ENCODE measurements at places on chromosomes 1 and 21. TPM values are rescaled to one million over a fixed set of nuclear protein-coding genes. Genes with fewer than 3 reads are reported as not detected.

The ADGRL4 gene
- 19.6 TPM for total RNA-seq

The SZRD1 gene
- total RNA-seq, result 152 TPM

The ETV3L gene
- total RNA-seq, result not detected

The ABCG1 gene
- total RNA-seq, result 1.9 TPM

The TSACC gene
- total RNA-seq, result 1.2 TPM

The CRYBG2 gene
- total RNA-seq, result 1.8 TPM

The KISS1 gene
- total RNA-seq, result 2.7 TPM

The CNKSR1 gene
- 4.2 TPM for total RNA-seq

- DNase-seq, result no peak
- no peaks in the 10 kb centered on the region for H3K4me1 ChIP-seq
- H3K27me3 ChIP-seq, result no peaks in the 10 kb centered on the region
Measured at GRCh38 chr1:110787328-110788071, 85.4 kb upstream of the CD53 start.

DNA sequence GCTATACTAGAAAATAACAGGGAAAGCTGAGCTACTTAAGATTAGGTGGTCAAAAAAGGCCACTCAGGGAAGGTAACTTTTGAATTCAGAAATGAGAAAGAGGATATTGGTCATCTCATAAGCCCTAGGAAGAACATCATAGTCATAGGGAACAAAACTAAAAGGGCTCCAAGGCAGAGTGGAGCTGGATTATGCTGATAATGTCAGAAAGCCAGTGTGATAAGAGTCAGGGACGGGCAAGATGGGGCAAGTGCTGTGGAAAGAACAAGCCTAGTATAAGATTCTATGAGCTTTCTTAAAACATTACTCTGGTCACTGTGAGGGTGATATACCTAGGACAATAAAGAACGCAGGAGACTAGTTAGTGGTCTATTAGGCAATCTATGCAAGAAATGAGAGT lies 106.6 kb downstream of the DUSP10 start:
- H3K27me3 ChIP-seq, result no peaks in the 10 kb centered on the region
- no peak for DNase-seq
- H3K36me3 ChIP-seq, result no peaks in the 10 kb centered on the region
- no peak overlapping the region for H3K4me3 ChIP-seq
- no peak overlapping the region for H3K27ac ChIP-seq

DNA sequence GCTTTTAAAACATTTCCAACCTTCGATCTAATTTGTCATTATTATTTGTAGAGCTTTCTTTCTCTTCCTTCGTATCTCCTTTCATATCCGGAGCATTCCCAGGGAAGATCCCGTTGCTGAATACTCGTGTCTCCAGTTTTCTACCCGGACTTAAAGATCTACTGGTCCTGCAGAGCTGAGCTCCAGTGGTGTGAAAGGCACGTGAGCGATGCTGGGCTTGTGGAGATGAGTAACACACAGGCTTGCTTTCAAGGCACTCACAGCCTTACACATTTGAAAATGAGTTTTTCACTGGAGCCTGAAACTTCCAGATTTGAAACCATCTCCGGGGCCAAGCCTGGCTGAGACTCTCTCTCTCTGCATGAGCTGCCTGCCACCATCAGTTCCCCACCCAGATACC lies 428.3 kb downstream of the KIF26B start:
- H3K4me1 ChIP-seq, result peaks cover 18% of the 10 kb centered on the region
- DNase-seq, result peak; percentile 32
- no peak overlapping the region for H3K27ac ChIP-seq
- no peaks in the 10 kb centered on the region for H3K36me3 ChIP-seq
- H3K27me3 ChIP-seq, result no peaks in the 10 kb centered on the region

GRCh38 chr1:193514397-193514796 lies 328.0 kb upstream of the B3GALT2 start:
- H3K4me1 ChIP-seq, result no peaks in the 10 kb centered on the region
- H3K27ac ChIP-seq, result no peak overlapping the region
- no peak overlapping the region for H3K4me3 ChIP-seq
- DNase-seq, result no peak
- no peaks in the 10 kb centered on the region for H3K36me3 ChIP-seq

DNA sequence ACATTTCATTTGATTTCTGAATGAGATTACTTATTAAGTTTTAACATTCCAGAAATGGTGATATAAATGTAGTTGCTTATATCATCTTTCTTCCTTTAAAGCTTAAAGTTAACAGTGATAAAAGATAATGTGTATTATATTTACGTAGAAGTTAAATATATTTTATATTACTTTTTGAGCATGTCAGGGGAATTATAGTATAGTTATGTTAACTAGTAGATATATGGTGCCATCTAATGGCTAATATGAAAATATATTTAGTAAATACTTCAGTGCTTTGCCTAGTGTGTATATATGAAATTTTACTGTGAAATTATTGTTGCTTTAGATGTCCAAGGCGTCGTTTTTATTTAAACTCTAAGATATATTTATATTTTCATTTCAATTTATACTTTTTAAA lies 51.5 kb downstream of the SYT14 start:
- H3K27ac ChIP-seq, result no peak overlapping the region
- H3K36me3 ChIP-seq, result no peaks in the 10 kb centered on the region
- peak; percentile 12 for DNase-seq
- H3K4me3 ChIP-seq, result no peak overlapping the region
- no peaks in the 10 kb centered on the region for H3K4me1 ChIP-seq
- H3K27me3 ChIP-seq, result no peaks in the 10 kb centered on the region

GRCh38 chr1:975896-976683 lies 5.8 kb downstream of the PERM1 start:
- H3K27me3 ChIP-seq, result no peaks in the 10 kb centered on the region
- no peak overlapping the region for H3K27ac ChIP-seq
- no peak for DNase-seq
- H3K4me1 ChIP-seq, result no peaks in the 10 kb centered on the region
- H3K36me3 ChIP-seq, result no peaks in the 10 kb centered on the region

DNA sequence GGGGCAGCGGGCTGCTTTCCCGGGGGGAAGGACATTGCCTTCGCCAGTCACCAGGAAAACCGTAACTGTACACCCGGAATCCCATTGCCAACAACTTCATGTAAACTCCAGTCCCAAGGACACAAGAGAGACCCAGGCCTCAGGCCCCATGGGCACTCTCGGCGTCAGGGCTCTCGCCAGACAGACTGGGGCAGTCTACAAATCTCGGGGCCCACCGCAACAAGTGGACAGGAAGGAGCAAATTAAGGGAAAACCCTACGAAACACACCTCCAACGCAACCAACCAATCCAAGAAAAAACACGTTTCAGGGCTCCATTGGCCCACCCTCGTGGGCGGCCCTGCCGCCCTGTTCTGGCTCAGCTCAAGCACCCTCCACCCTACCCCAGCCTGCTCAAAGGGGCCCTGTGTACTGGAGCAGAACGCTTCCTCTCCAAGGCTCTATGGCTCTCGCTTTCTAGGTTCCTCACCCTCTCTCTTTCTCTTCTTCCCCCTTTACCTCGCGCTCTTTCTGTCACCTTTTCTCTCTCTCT lies 4.6 kb upstream of the ZNF678 start:
- no peaks in the 10 kb centered on the region for H3K4me1 ChIP-seq
- peaks cover 9% of the 10 kb centered on the region for H3K27me3 ChIP-seq
- no peak overlapping the region for H3K27ac ChIP-seq
- no peaks in the 10 kb centered on the region for H3K36me3 ChIP-seq
- H3K4me3 ChIP-seq, result no peak overlapping the region
- DNase-seq, result no peak

- DNase-seq, result no peak
- no peak overlapping the region for H3K4me3 ChIP-seq
- no peaks in the 10 kb centered on the region for H3K4me1 ChIP-seq
- no peaks in the 10 kb centered on the region for H3K27me3 ChIP-seq
- H3K36me3 ChIP-seq, result peaks cover 23% of the 10 kb centered on the region
Measured at GRCh38 chr21:46549650-46550049, 55.2 kb downstream of the S100B start.

GRCh38 chr1:64624218-64624713 lies 120.6 kb upstream of the RAVER2 start:
- peak; percentile 85 for DNase-seq
- peaks cover 11% of the 10 kb centered on the region for H3K27me3 ChIP-seq
- peaks cover 16% of the 10 kb centered on the region for H3K4me1 ChIP-seq
- no peaks in the 10 kb centered on the region for H3K36me3 ChIP-seq
- no peak overlapping the region for H3K4me3 ChIP-seq

DNA sequence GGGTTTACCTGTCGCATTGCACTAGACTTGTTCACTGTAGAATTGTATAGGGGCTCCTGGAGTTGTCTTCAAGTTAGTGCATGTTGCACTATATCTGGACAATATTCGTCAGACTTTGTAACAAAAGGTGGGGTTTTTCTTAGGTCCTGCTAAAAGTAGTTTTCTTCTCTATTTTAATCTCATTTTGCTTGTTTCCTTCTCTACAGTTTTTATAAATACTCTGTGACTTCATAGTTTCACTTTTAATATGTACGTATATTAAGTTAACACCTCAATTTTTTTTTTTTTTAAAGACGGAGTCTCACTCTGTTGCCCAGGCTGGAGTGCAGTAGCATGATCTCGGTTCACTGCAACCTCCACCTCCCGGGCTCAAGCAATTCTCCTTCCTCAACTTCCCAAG lies 26.5 kb upstream of the MRPS6 start:
- H3K36me3 ChIP-seq, result no peaks in the 10 kb centered on the region
- H3K4me1 ChIP-seq, result no peaks in the 10 kb centered on the region
- no peak for DNase-seq
- H3K27me3 ChIP-seq, result no peaks in the 10 kb centered on the region
- no peak overlapping the region for H3K4me3 ChIP-seq

DNA sequence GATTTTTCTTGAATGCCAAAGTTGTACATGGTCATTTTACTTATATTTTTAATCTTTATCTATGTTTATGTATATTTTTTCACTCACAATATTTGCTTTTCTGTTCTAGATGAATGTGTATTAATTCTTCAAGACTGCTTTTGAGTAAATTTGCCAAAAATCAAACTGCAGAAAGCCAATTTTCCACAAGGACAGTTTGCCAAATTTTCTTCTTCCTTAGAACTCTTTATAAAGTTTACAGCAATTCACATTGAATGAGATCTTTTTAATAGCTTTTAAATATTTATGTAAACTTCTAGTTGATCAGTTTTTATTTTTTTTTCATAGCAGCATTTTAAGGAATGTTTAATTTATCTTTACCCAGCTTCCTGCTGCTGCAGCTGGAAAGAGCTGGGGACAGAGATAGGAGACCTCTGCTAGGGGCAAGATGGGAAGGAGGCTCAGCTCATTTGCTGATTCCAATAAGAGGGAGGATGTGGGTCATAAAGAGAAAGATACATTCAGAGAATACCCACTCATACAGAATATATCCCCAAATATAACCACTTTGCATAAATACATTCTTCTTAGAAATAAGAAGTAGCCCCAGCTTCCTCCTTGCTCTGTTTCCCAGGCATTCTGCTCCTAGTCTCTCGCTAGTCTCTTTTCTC lies 93.0 kb downstream of the ODF2L start:
- no peak overlapping the region for H3K4me3 ChIP-seq
- no peak overlapping the region for H3K27ac ChIP-seq
- no peaks in the 10 kb centered on the region for H3K36me3 ChIP-seq
- no peaks in the 10 kb centered on the region for H3K27me3 ChIP-seq
- no peak for DNase-seq

GRCh38 chr1:89905395-89906058 lies 84.7 kb downstream of the LRRC8D start:
- no peaks in the 10 kb centered on the region for H3K27me3 ChIP-seq
- H3K4me3 ChIP-seq, result no peak overlapping the region
- H3K27ac ChIP-seq, result no peak overlapping the region
- no peak for DNase-seq
- peaks cover 46% of the 10 kb centered on the region for H3K4me1 ChIP-seq

DNA sequence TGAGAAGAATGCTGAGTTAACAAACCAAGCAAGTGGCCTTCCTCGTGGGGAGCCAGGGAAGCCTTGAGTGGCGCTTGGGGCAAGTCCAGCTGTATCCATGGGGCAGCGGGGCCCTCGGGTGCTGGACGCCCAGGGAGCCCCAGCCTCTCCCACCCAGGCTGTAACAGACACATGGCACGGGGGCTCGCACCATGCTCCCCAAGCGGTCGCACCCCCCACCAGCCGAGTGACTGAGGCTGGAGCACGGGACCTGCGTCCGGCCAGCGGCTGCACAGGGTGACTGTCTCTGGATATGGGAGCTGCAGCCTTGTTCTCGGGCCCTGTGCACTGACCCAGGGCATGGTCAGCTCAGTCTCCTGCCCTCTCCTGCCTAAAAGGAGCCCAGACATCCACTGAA lies 53.9 kb upstream of the ACTRT2 start:
- H3K36me3 ChIP-seq, result no peaks in the 10 kb centered on the region
- no peak overlapping the region for H3K27ac ChIP-seq
- DNase-seq, result no peak
- no peaks in the 10 kb centered on the region for H3K4me1 ChIP-seq
- H3K4me3 ChIP-seq, result no peak overlapping the region

DNA sequence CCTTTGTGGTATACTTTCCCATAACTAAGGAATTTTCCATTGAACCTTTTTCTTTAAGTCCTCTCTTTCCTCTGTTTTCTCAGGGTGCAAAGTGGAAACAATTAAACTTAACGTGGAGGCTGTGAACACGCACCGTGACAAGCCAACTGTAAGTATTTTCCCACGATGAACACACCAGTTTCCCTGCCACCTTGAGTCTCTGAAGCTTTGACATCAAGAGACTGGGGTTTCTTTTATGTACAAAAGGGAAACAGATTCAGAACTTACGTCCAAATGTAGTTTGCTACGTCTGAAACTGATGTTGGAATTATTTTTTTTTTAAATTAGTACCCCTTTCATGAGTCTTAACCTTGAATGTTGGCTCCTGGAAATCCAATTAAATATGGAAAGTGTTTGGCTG lies 17.2 kb upstream of the C4BPB start:
- H3K4me3 ChIP-seq, result no peak overlapping the region
- no peaks in the 10 kb centered on the region for H3K36me3 ChIP-seq
- no peaks in the 10 kb centered on the region for H3K27me3 ChIP-seq
- no peak overlapping the region for H3K27ac ChIP-seq
- no peak for DNase-seq

DNA sequence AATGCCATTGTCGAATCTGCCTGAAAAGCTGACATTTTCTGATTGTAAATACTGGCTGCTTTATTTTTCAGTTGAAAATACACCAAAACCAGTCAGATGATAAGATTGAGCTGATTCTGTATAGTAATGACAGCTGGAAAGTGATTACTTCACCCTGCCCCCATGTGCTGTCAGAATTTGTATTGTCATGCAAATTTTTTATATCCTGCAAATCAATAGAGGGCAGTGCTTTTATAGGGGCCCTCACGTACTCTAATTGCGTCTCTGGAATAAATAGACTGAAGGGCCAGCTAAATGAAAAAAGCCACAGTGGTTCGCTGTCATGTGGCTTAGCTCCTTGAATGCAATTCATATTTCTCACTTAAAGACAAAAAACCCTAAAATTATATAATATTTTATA lies 208.6 kb downstream of the LHX8 start:
- peaks cover 18% of the 10 kb centered on the region for H3K4me1 ChIP-seq
- H3K27ac ChIP-seq, result no peak overlapping the region
- no peaks in the 10 kb centered on the region for H3K27me3 ChIP-seq
- H3K36me3 ChIP-seq, result no peaks in the 10 kb centered on the region
- no peak overlapping the region for H3K4me3 ChIP-seq

All from astrocyte (in vitro differentiated cells and primary cell).